ENCODE measurements at places on chromosomes 6 and 20.

DNA sequence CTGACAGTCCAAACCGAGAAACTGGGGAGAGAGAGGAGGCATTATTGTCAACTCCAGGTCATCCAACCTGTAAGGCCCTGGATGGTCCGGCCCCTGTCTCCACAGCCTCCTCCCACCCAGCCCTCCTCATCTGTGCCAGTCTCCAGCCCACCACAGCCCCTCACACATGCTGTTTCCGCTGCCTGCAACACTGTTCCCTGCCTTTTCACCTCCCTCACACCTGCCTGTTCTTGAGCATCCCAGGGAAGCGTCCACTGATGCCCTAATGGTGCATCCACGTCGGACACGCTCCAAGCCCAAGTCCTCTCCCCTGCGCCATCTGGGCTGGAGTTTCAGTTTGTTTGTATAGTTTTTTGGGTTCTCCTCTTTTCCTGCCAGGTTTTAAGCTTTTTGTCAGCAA is 52.0 kb downstream of the BMP7 start:
- no peak for DNase-seq

- no peak for DNase-seq
Measured at GRCh38 chr6:40138273-40138720, 204.0 kb upstream of the MOCS1 start.

DNA sequence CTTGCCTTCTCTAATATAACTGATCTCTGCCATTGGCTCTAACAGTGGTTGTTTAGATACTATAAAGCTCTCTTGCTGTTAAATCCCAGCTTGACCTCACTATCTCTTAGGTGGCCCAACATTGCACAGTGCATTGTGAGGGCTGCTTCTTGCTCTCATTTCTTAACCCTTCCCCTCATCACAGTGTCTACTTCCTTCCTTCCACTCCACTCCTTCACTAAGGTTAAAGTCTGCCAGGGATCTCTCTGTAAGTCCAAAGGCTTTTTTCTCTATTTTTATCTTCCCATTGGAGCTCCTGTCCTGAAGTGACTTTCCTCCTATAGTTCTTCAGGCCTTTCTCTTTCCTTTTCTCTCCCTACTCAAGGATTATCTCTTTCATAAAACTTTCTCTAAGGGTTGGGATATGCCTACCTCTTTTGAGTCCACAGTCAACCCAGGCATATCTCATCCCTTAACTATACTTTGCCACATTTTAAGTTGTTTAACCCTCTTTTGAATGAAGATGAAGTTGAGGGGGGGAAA is 4.0 kb upstream of the TBC1D22B start:
- DNase-seq, result no peak

DNA sequence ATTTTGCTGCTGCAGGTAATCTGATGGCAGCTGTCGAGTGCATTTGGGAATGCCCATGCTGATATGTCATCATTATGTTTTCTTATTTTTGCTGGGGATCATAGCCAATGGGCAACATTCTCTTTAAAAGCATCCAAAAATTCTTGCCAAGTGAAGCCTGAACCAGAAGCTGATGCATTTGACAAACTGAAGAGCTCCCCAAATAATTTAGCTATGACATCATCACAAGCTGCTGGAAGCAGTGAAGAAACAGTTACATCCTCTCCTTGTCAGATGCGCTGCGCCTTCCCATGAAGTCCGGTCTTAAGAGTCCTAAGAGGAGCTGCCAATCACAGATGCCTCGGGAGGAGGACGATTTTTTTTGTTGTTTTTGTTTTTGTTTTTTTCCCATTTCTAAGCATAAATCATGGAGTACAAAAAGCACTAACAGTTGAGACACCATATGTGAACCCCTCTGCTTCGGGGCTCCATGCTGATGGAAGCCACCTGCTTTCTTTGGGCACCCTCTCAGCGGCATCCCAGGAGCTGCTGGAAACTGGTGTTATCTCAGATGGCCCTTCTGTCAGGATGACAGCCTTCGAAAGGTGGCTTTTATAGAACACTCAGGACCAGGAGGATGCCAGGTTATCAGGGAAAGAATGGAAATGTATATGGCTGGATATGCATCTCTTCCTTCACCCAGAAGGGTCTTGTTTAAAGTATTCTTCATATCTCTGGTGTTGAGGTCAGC is 56.1 kb upstream of the FOXQ1 start:
- no peak for DNase-seq

DNA sequence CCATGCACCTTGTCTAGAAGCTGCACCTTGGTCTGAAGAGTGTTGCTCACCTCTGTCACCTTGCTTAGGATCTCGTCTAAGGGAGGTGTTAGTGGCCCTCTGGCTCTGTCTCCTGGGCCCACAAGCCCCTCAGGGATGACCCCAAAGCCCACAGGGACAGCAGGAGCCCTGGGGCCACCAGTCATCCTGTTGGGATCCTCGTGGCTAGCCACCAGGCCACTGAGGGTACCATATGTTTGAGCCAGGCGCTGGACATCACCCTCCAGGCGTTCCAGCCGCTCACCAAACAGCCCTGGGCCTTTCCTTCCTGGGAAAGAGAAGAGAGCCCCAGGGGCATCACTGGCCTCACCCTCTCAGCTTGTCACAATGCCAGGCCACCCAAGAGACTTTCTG is 3.9 kb downstream of the EMILIN3 start:
- DNase-seq, result no peak

- no peak for DNase-seq
Measured at GRCh38 chr6:164344801-164345291, 930.3 kb downstream of the QKI start.

DNA sequence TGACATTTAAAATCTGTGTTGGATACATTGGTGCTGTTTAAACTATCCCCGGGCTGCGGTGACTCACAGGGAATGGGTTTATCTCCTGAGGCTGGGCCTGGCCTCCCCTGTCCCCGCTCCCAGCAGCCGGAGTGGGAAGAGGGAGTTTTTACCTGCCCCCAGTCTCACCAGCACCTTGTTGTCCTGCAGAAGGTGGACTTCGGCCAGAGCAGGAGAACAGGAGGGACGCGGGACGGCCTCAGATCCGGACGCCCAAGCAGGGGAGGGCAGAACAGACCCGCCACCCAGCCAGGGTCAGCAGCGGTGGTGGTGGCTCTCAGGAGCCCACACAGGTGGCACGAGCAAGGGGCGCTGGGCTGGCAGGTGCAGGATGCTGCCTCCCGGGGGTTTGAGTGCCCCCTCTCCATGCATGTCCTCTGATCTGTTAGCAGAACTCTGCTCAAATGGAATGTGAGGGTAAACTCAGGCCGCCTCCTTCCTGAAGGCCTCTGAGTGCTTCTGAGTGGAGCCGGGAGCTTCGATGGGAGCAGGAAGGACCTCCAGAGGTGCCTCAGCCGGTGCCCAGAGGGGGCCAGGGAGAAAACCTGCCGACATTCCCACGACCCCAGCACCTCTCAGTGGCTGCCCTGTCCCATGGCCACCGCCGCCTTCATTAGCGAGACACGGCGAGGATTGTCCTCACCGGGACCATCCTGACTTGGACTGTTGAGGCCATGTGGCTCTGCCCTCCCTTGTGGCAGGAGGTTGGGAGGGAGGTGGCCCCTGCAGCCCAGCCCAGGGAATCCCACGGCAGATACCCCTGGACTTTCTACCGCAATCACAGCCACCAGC is 43.4 kb upstream of the MRGBP start:
- peak; percentile 13 for DNase-seq

- no peak for DNase-seq
Measured at GRCh38 chr20:60469829-60470228, 511.6 kb downstream of the CDH26 start.

DNA sequence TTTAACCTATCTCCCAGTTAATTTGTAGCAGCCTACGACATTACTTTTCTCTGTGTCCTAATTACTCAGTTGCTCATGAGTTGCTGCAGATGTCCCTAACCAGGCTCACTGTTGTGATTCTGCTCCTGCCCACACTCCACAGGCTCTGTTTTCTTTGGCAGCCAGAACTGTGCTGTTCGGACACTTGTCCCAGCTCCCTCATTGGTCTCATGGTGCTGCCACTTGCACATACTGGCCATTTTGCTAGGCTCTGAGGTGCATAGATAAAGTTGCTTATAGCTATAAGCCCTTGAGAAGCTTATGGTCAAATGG is 55.0 kb downstream of the NOX3 start:
- no peak for DNase-seq

DNA sequence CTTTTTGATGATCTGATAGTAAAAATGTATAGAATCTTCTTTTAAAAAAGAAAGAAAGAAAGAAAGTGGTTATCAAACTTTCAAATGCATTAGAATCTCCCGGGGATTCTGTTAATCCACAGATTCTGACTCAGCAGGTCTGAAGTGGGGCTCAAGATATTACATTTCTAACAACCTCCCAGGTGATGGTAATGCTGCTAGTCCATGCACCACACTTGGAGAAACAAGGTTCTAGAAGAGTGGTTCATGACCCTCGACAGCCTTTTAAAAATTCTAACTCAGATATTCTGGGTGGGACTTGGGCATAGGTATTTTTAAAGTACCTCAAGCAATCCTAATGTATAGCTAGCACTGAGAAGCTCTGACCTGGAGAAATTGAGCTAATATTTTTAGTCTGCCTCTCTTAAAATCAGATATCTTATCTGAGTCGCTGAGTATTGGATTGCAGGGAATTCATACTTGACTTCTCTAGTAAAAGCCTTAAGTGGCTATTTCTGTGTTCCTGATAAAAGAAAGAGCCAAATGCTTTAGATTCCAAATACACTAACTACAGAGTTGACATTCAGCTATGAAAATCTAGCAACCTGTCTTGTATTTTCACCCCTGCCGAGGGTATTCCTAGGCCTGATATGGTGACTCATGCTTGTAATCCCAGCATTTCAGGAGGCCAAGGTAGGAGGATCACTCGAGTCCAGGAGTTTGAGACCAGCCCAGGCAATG is 252.4 kb downstream of the PHACTR1 start:
- no peak for DNase-seq

GRCh38 chr6:156928126-156928525 is 150.9 kb downstream of the ARID1B start:
- DNase-seq, result no peak

DNA sequence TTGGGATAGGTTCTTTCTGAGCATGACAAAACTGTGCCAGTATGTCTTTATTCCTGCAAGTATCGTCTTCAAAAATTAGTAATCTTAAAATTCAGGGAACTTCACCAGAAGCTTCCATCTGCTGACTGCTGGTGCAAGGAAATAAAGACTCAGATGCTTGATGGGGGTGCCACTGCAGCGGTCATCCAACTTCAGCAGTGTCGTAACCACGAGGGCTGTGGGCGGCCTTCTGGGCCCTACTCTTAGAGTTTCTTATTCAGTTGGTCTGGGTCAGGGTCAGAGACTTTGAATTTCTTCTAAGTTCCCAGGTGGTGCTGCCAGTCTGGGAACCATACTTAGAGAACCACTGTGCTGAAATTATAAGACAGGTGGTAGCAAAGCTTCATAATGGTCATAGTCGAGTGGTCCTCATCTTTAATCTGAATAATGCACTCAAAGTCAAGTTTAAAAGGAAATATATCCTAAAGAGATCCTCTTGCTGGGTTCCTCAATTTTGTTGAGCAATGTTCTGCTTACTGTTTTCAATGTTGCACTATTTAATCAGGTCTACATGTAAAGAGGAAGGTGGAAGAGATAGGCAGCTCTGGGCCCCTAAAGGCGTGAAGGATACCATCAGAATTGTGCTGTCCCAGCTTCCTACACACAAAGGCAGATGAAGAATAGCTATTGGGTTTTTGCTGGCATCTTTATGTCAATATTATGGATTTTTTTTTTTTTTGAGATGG is 165.4 kb upstream of the GMDS start:
- no peak for DNase-seq

GRCh38 chr20:51573576-51574243 is 31.2 kb upstream of the NFATC2 start:
- no peak for DNase-seq

GRCh38 chr6:134589512-134589911 is 271.6 kb upstream of the SGK1 start:
- no peak for DNase-seq

GRCh38 chr6:22221211-22221610 is 75.6 kb downstream of the PRL start:
- no peak for DNase-seq
